ENCODE measurements at places on chromosomes 3 and 15.
A peak's percentile ranks its signal among the peaks of the same experiment; 100 is the strongest.

DNA sequence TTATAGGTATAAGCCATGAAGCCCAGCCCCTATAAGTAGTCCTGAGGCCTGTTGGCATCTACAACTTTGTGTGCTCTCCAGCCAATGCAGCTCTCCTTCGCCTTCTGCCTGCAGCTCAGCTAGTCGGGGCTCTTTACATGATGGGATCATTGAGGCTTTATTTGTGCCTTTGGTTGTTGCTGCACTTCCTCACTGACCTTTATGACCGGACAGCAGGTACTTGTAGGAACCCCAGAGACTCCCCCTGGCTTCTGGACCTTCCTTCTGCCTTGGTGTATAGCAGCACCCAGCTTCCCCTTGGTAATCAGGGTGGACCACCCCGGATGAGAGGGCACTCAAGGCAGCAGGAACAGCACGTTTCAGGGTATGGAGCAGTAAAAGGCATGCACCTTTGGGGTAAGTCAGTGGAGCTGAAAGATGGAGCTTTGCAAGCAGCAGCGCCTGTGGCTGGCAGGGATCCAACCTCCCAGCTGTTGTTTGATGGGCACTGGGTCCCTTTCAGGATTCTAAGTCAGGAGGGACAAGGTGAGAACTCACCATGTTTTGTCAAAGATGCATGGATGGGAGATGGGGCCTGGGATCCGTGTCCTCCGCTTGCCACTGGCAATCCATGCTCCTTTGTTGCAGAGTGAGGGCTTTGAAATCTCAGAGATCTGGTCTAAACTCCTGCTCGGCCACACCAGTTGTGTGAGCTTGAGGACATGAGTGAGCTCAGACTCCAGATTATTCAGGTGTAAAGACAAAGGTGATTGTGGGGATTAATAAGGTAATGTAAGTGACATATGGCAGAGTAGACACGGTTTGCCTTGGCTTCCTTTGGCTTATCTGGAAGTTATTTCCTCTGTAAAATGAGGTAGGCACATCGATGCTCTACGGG is 65.1 kb upstream of the KLF13 start:
- DNase-seq = no peak

DNA sequence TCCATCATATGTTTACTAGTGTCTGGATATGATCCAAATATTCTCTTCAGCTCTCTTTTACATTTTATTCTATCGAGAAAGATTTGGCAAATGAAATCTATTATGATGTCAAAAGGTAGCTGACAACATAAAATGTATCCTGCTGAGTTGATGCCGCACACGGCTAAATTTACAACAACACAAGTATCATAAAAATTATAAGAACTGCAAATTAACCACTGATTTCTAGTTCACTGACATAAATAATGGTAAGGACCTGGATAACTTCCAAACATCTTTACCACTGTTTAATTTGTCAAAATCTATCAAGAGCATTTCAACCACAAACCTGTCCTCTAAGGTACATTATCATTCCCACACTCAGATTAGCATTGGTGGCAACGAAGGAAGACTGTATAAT is 244.5 kb downstream of the FOXP1 start:
- no peak for DNase-seq

DNA sequence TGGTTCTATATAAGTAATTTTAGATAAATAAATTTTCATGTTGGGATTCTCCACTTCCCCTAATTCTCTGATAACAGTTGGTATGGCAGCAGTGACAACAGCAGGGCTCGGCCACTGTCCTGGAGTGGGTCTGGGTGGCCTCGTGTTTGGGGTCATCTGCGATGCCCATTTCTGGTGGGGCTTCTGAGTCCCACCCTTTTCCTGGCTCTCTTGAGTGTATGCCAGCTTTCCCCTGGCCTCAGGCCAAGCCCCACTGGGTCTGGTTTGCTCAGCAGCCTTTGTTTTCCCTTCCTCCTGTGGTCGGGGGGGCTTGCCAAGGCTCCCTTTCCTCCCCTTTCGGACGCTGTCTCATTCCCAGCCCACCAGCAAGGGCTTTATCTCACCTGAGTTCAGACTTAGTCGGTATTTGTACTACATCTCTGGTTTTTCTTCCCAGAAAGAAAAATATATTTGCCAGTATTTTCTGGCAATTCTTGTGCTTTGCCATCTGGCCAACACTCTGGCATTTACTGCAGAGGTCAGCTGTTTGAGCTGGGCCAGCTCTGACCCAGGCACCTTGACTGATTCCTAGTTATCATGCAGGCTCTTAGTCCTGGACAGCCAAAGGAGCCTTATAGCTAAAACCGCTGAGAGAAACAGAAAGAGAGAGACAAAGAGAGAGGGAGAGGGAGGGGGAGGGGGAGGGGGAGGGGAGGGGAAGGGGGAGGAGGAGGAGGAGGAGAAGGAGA is 35.2 kb downstream of the MYZAP start:
- DNase-seq = no peak

DNA sequence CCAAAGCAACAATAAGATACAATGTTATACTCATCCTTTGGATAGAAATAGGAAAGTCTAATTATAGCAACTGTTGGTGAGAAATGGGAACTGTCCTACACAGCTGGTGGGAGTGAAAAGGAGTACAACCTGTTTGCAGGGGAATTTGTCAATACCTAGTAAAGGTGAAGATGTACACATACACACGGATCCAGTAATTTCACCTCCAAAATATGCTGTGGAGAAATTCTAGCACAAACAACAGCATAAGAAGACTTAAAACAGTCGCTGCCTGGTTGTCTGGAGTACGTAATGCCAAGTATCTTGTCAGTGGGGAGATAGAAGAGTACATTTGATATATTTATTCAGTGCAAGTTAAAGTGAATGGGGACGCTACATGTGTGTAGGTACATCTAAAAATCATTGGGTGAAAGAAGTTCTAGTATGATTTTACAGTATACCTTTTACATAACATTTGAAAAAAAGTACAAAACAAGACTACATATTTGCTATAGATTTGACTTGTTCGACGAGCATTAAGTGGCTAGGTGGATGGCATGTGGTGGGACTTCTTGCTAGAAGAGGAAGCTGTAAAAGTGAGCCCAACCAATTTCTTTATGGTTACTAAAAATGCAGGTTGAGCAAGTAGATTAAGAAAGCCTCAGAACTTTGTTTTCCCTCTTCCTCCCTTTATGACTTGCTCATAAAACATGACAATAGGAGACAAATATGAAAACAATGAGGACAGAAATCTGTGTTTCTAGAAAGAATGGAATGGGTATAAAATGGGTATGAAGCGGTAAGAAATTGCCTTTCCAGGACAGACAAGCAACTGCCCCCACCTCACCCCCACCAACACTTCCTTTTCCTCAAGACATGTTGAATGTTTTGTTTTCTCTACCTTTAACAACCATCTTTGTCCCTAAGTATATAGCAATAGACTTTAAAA is 50.2 kb upstream of the CCR4 start:
- DNase-seq = no peak

- DNase-seq = no peak
Measured at GRCh38 chr15:47407692-47408091, 309.6 kb upstream of the SEMA6D start.

GRCh38 chr3:165742351-165742750 is 94.9 kb downstream of the BCHE start:
- DNase-seq = no peak

- no peak for DNase-seq
Measured at GRCh38 chr3:99920481-99921376, 103.1 kb downstream of the CMSS1 start.

- no peak for DNase-seq
Measured at GRCh38 chr15:65050270-65050669, 5.1 kb downstream of the SLC51B start.

- peak; percentile 84 for DNase-seq
Measured at GRCh38 chr3:16511681-16512434, 1.6 kb downstream of the RFTN1 start.

DNA sequence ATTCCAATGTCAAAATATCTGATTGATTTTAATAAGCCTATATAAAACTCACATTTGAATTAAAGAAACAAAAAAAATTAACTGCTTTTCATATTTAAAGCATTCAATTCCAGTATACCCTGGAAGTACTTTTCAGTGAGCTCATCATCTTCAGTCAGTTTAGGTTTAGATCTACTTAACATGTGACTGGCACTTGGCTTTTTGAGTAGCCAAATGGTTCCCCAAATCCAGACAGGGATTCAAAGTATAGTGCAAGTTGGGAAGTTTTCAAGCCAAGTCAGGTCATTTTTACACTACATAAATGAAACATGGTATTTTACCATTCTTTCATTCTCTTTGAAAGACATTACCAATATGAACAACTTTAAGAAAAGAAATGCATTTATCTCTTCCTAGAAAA is 57.5 kb downstream of the ATP8B4 start:
- no peak for DNase-seq

GRCh38 chr3:151477591-151478334 is 16.9 kb upstream of the IGSF10 start:
- no peak for DNase-seq

DNA sequence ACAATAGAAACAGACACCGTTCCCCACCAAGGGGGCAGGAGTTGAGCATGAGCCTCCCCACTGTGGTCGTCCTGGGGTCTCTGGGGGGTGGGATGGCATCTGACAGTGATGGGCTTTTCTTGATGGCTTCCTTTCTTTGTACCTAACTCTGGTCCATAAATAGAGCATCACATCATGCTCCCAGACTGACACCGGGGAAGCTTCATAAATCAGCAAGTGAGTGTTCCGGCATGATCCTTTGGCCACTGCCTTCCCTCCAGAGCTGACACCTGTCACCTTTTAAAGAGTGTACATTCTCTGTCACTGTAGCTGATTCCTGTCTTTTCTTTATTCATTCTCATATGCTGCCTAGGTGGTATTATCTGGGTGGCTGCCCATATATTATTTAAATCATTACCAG is 129.9 kb downstream of the ROBO2 start:
- DNase-seq = no peak

DNA sequence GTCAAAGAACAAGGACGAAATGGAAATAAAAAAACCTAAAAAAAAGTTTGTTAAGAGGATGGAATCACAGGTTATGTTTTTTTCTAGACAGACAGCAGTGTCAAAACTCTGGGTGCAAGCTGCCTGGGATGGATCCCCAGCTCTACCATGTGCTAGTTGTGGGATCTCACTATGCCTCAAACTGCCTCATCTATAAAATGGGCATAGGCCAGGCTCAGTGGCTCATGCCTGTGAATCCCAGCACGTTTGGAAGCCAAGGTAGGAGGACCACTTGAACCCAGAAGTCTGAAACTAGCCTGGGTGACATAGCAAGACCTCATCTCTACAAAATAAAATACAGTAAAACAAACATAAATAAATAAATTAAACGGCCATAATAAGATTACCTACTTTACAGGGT is 4.6 kb downstream of the PLD1 start:
- no peak for DNase-seq

- no peak for DNase-seq
Measured at GRCh38 chr15:66096688-66097058, 156.9 kb downstream of the MEGF11 start.

DNA sequence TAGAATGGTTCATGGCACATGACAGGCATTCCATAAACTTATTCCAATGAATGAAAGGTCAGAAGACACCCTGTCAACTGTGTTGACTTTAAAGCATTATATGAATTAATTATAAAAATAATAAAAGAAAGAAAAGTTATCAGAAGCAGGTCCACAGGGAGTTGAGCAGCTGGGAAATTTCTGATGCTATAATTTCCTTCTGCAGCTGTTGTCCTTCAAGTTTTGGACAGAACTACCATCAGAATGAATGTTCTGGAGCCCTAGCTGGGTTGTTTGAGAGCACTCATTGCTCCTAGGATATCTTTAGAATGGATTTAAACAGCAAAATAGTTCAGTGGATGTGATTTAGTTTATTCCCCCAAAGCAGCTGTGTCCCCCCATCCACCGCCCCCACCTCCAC is 232.4 kb upstream of the PROK2 start:
- DNase-seq = no peak

- no peak for DNase-seq
Measured at GRCh38 chr3:168040607-168041208, 55.0 kb downstream of the GOLIM4 start.

DNA sequence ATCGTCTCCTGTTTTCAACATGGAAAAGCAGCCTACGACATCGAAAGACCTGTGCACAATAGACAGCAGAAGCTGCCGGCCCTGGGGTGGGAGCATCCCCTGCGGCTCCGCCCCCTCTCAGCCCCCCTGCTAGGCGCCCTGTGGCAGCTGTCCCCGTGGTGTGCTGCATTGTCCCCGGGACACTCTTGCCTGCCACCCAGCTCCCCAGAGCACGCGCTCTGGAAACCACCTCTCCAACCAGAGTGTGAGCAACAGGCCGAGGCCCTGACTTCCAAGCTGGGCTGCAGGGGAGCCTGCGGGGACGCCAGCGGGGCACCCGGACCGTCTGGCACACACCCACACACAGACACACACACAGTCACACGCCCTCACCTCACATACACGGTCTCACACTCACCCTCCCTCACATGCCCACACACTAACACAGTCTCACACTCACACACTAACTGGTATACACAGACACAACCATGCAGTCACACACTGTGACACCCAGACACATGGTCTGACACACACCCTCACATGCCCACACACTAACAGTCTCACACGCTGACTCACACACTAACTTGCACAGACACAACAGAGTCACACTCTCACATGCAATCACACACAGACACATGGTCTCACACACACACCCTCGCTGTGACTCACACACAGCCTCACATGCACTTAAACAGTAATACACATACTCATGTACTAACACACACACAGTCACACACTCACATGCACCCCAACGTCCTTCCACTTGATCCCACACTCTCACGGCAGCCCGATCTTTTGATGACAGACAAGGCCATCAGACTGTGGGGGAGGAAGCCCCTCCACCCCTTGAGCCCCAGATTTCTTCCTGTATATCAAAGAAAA is 94.7 kb downstream of the OCA2 start:
- no peak for DNase-seq

- DNase-seq = no peak
Measured at GRCh38 chr15:67828278-67828968, 3.1 kb downstream of the SKOR1 start.

DNA sequence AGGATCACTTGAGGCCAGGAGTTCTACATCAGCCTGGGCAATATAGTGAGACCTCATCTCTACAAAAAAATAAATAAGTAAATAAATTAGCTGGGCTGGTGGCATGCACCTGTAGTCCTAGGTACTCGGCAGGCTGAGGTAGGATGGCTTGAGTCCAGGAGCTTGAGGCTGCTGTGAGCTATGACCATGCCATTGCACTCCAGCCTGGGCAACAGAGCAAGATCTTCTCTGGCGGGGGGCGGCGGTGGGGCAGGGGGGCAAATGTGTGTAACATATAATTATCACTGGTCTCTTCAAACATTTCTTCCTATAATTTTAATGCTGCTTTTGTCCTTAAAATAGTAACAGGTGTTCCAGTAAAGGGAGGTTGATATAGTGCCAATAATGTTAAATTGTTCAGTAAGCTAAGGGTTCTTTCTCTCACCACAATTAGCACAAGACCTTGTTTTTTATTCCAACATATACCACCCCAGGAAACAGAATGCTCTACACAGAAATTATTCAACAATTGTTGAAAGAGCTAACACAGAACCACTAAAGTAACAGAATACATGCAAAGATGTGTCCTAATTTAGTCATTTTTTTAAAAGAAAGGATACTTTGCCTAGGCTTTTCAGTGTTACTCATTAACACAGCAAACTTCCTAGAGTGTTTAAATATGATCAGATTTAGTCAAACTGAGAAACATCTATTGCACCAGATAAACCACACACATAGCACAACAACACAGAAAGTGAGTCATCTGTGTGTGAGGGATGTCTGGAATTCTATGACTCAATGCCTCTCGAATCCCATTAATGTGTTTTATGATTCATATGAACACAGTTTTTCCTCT is 29.1 kb downstream of the ANKRD28 start:
- no peak for DNase-seq

- DNase-seq = no peak
Measured at GRCh38 chr3:196440041-196440537, 7.9 kb upstream of the UBXN7 start.
